Amniotic stem cell (primary cell): ENCODE measurements at places on chromosomes 4 and X.

DNA sequence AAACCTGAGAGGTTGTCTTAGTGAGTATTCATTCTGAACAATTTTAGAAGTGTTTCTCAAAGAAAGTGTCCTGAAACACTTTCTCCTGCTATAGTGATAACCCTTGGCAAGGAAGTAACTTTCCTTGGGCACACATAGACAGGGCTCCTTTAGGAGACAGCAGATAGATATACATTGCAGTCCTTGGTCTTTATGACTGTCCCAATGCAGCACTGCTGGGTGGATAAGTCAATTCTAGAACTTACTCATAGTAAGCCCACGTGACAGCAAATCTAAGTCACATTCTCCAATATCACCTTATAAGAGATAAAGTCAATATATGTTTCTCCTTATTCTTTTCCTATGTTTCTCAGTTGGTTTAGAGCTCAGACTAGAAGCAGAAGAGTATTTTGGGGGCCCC, 46.7 kb downstream of the GPRASP3 start:
- DNase-seq = no peak

DNA sequence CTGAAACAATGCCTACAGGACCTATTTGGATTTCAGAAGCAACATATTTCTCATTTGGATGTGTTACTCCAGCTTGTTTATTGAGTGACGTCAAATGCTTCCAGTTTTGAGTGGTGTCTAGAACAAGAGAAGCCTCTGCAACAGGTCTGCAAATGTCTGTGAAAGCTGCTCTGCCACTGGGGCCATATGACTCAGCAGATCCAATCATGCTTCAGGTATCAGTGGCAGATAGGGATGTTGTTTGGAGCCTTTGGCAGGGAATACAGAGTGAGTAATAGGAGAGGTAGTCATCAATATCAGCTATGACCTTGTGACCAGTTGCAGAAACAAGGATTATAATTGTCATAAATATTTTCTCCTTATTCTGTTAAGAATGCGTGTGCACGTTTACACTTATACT, 141.1 kb upstream of the ZXDA start:
- no peak for DNase-seq

DNA sequence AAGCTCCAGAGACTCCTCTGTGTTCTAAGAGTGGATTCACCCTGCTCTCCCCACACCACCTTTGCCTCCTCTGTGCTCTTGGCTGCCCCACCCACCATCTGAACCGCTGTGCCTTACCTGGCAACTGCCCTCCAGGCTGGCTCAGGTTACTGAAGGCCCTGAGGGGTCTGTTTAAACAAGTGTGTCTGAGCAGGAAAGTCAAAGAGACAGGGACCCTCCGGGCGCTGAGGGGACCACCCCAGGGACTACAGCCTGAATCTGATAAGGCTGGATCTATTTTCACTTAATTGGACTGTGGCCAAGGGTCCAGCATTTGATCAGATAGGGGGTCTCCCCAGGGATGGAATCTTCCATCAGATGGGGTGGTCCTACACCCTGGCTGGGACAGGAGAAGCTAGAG, 10.4 kb upstream of the MSX1 start:
- DNase-seq = no peak

- no peak for DNase-seq
These were observed 32.9 kb downstream of the USP9X start for GRCh38 chrX:41118156-41118555.

DNA sequence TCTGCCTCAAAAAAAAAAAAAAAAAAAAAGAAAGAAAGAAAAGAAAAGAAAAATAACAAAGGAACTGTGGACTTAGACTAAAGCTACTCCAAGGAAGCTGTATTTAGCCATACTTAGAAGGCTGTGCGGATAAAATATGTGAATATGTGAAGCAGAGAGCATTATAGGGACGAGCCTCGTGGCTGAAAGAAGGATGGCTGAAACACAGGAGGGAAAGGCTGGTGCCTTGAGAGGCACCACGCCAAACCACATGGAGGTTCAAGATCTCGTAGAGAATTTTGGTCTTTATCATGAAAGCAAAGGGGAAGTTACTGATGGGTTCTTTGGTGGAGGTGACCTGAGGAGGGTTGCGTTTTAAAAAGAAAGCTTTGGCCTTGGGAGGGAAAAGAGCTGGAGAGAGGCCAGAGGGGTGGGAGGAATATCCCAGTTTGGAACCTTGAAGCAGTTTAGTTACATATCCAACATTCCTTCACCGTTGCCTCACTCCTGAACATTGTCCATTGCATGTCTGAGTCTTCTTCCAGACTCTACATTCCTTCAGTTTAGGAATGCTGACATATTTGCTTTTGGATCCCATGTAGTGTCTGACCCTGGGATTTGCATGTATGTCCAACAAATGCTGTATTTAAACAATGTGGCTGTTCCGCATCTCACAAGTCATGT, 82.5 kb downstream of the CPE start:
- no peak for DNase-seq

DNA sequence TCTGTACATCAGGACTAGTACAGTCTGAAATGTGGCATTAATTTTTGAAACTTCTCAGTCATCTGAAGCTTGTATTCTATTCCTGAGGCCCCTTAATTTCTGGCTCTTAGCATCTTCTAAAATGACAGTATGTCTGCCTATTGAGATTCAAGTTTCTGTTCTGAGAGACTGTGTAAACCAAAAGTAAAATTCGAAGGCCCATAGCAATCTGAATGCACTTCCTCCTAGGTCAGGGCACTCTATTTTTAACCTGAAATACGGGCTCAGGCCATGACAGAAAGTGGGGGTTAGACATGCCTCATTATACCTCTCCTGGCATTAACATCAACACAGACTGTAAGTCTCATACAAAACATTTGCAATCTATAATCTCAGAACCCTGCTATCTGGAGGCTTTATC, 584.4 kb downstream of the KLHL4 start:
- no peak for DNase-seq

DNA sequence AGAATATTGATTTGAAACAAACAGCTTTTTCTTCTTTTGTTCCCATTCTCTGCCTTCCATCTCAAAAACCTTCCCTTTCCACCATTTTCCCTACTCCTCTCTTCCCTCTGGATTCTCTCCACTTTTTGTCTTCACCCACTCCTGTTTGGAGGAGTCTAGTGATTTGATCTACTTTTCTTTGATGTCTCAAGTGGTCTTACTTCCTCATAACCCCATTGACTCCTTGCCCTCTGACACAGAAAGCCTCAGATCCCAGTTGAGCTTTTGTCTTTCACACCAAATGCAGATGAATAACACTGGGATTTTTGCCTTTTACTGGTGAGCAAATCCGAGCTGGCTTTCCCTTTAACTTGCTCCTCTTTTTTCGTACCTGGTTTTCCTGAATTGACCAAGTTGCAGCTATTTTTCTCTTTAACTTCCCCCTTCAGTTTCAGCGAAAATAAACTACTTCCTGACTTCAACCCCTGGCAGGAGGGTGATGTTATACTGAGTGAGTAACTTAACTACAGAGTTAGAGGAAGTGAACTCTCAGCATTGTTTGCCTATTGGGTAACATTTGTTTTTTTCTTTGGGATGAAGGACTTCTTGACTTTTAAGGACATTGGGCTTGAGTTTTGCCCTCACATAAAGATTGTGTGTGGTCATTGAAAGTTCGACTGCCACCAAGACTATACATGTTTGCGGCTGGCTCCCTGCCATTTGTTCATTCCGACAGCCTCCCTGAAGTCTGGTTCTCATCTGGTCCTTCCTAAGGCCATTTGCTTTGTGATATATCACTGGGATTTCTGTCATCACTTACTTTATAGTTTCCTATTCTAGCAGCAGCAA, 392.8 kb upstream of the NR3C2 start:
- no peak for DNase-seq

- DNase-seq = no peak
These were observed 91.8 kb downstream of the PDE5A start for GRCh38 chr4:119536572-119537528.

GRCh38 chr4:100511896-100512295, 5.9 kb downstream of the EMCN start:
- DNase-seq = no peak

GRCh38 chr4:169604131-169604900, 8.1 kb downstream of the NEK1 start:
- DNase-seq = no peak

DNA sequence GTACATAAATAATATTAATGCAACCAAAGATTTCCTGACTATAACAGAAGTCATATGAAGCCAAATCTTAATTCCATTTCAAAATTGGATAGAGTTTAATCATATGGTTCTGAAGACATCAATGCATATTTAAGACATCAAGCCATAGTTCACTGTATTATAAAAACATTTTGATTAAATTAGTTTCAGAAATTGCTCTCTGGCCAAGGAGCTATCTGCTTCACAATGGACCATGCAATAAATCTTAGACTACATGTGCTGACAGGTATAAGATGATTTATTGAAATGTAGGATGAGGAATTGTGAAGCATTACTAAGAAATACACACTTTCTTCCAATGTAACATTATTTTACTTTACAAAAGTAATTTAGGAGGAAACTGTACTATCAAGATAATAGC, 81.6 kb downstream of the MID1 start:
- DNase-seq = no peak

DNA sequence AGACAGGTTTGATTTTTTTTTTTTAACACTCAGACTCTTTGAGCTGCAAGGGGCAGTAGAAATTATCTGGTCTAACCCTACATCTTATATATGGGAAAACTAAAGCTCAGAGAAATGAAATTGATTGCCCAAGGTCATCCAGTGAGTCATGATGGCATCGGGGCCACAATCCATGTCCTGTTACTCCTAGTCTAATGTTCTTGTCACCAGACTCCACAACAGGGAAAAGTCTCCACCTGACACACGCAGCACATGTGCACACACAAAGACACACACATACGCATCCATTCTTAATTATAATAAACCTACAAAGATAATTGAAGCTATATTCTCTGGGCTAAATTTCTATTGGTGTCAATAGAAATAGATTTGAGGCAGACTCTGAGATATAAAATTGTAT, 48.4 kb downstream of the GPC3 start:
- no peak for DNase-seq

DNA sequence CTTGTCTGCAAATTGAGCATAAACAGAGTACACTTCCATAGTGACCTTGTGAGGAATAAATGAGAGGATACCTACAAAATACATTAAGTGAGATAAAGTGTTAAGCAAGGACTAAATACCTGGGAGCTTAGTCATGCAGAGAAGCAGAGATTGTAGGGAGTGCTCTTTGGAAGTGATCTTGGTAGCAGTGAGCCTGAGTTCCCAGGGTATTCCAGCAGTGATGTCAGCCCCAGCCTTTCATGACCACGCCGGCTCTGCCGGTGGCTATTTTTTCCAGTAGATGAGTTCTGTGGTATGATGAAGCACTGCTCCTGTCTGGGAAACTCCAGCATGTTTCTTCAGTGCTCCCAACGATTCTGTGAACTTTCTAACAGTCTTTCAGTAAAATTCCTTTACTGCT, 391.5 kb upstream of the IGFBP7 start:
- DNase-seq = peak; percentile 8

- no peak for DNase-seq
These were observed 133.8 kb upstream of the NKX1-1 start for GRCh38 chr4:1539859-1540600.

DNA sequence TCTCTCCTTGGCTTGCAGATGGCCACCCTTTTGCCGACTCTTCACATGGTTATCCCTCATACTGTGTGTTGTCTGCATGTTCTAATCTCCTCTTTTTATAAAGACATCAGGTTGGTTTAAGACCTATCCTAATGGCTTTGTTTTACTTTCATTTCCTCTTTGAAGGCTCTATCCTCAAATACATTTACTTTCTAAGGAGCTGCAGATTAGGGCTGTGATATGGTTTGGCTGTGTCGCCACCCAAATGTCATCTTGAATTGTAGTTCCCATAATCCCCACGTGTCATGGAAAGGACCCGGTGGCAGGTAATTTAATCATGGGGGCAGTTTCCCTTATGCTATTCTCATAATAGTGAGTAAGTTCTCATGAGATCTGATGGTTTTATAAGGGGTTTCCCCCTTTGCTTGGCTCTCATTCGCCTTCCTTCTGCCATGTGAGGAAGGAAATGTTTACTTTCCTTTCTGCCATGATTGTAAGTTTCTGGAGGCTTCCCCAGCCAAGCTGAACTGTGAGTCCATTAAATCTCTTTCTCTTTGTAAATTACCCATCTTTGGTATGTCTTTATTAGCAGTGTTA, 204.5 kb downstream of the RELL1 start:
- no peak for DNase-seq

DNA sequence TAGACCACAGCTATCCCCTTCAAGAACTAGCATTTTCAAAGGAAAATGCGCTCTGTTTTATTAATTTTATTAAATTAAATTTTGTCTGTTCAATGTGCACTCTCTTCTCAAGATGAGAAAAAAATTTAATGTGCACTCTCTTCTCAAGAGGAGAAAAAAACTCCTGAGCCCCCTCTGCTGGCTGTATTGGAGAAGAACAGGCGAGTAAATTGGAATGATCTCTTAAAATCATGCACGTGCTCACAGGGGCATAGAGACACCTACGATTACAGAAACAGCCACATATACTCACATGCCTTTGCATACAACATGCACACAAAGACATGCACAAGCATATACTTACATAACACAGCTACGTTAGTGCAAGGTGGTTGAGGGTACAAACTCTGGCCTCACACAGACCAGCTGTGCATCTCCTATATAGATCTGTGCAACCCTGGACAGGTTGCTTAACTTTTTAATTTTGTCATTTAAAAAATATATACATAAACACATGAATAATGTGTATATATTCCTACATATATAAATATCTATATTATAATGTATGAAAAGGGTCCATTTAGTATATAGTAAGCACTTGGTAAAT, 176.2 kb upstream of the CXorf66 start:
- DNase-seq = no peak

GRCh38 chr4:159193046-159193620, 90.3 kb downstream of the RAPGEF2 start:
- no peak for DNase-seq

DNA sequence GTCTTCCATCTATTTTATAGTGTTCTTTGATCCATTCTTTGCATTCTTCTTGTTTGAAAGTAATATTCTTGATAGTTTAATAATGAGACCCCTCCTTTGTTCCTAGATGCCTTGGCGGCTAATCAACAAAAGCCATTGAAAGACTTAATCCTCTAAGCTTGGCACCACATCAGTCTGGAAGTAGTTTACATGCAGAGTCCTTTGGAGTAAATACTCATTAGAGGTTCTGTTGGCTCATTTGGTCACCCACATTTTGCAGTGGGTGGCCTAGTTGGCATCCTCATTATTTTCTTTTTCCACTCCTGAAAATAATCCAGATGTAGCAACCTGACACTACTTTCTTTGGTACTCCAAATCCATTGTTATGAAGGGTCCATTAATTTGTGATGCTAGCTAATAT, 64.5 kb downstream of the DKK2 start:
- no peak for DNase-seq
